ENCODE measurements at places on chromosomes 16 and 17.

DNA sequence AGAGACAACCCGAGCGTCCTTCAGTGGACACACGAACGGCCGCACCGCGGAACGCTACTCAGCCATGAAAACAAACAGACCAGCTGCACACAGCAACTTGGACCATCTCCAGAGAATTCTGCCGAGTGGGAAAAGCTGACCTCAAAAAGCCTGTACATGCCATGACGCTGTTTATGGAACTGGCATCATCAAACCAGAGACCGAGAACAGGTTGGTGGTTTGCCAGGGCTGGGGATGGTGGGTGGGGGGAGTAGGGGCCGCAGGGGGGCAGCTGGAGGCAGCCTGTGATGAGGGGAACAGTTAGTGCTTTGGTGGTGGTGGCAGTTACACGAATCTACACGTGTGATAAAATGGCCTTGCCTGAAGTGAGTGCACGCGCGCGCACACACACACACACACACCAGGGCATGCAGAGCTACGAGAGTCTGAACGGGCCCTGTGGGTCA, 169.8 kb downstream of the LAT start:
- DNase-seq, result no peak

- no peak for DNase-seq
These were observed 52.3 kb downstream of the CYB5D2 start for GRCh38 chr17:4195306-4195705.

GRCh38 chr17:44850612-44851011, 2.9 kb downstream of the HIGD1B start:
- DNase-seq, result no peak

DNA sequence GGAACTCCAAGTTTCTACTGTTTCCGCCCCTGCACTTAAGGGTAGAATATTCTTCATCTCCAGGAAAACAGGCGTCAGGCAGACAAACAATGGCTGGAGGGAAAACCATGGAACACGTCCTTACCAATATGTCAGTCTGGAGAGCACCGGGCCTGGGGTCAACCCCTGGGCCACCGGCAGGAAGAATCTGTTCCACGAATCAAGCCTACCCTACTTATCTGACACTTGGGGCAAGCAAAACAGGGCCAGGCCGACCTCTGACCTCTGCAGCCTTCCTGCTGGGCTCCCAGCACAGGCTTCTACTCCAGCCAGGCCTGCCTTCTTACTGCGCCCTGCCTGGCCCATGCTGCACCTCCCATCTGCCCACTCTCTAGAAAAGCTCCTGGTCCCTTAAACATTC, 10.1 kb downstream of the VAC14 start:
- DNase-seq, result no peak

DNA sequence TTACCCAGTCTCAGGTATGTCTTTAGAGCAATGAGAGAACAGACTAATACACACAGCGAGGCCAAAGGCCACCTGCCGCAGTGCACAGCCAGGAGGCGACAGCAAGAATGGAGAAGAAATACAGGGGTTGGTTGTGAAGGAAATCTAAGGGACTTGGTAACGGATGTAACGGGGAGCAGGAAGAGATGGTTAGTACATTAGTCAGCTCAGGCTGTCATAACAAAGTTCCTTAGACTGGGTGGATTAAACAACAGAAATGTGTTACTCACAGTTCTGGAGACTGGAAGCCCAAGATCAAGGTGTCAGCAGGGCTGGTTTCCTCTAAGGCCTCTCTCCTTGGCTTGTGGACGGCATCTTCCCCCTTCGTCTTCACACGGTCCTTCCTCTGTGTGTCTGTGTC, 47.1 kb downstream of the TVP23C start:
- no peak for DNase-seq

DNA sequence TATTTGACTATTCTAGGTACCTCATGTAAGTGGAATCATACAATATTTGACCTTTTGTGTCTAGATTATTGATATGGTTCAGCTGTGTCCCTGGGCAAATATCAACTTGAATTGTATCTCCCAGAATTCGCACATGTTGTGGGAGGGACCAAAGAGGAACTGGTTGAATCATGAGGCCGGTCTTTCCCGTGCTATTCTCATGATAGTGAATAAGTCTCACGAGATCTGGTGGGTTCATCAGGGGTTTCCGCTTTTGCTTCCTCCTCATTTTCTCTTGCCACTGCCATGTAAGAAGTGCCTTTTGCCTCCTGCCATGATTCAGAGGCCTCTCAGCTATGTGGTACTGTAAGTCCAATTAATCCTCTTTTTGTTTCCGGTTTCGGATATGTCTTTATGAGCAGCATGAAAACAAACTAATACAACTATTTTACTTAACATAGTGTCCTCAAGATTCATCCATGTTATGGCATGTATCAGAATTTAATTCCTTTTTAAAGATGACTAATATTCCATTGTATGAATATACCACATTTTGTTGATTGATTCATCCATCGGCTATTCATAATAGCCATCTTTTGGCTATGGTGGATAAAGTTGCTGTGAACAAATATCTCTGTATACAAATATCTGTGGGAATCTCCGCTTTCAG, 129.1 kb downstream of the FTO start:
- no peak for DNase-seq

DNA sequence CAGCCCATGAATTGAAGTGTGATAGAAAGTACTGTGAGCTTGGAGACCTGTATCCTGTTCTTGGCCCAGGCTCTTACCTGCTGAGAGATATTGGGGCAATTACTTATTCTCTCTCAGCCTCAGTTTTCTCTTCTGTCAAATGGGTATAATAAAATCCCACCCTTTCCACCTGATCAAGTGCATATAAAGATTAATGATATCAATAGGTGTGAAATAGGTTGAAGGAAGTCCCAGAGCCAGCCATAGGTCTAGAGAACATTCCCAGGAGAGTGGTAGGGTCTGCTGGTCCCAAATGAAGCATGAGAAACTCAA, 81.2 kb downstream of the GNAO1 start:
- DNase-seq, result no peak

DNA sequence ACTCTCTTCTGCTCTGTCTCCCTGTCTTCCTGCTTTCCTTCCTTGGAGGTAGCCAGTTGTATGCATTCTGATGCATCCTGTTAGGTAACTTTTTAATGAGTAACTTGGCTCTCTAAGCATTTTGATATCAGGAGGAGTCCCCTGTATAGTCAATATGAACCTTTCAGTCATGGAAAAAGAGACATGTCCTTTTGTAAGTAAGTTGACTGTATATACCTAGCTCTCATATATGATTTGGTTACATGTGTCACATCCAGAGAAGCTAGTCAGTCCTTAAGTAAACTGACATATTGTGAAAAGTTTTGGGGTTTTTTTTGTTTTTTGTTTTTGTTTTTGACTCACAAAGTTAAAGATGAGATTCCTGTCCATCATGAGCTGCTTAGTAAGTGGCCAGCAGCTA, 18.8 kb downstream of the UTP18 start:
- DNase-seq, result no peak

DNA sequence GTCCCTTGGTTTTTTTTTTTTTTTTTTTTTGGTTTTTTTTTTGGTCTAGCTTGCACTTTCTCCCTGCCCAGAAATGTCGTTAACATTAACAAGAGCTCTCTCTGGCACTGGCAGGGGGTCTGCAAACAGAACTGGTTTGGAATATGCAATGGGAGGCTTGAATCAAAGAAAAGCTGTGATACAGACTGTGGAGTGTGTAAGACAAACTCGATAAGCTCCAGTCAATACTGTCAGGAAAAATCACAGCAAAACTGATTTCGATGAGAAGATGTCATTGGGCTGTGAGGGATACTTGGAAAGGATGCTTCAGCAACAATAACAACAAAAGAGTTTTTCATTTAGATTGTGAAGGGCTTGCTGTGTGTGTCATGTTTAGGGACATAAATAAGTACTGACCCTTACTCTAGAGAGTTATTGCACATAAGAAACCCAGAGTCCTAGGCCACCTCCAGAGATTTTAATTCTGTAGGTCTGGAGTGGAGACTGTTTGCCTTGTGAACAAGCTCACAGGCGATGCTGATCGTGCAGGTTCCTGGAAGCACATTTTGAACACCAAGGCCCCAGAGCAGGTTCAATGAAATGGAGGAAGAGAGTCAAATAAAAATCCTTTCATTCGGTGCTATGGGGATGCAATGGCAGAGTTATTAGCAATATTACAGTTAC, 470.7 kb upstream of the RBFOX1 start:
- DNase-seq, result no peak

- no peak for DNase-seq
These were observed 413.4 kb downstream of the SOX9 start for GRCh38 chr17:72534265-72534664.

DNA sequence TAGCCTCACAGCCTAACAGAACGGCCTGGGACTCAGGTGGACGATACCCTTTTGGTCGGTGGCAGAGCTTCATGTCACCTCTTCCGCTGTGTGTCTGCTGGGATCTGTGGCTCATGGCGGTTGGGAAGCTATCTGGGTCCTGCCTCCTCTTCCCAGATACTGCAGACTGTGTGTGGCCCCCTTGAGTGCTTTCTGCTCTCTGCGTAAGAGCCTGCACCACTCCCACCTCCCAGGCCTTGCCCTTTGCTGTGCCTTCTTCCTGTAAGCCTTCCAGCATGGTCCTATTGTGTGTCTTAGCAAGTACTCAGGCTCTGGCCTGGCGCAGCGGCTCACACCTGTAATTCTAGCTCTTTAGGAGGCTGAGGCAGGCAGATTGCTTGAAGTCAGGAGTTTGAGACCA, 17.5 kb upstream of the ADCY7 start:
- DNase-seq, result no peak

GRCh38 chr16:82756283-82756599, 129.5 kb downstream of the CDH13 start:
- no peak for DNase-seq

- no peak for DNase-seq
These were observed 1.3 kb downstream of the CIITA start for GRCh38 chr16:10878328-10878643.

DNA sequence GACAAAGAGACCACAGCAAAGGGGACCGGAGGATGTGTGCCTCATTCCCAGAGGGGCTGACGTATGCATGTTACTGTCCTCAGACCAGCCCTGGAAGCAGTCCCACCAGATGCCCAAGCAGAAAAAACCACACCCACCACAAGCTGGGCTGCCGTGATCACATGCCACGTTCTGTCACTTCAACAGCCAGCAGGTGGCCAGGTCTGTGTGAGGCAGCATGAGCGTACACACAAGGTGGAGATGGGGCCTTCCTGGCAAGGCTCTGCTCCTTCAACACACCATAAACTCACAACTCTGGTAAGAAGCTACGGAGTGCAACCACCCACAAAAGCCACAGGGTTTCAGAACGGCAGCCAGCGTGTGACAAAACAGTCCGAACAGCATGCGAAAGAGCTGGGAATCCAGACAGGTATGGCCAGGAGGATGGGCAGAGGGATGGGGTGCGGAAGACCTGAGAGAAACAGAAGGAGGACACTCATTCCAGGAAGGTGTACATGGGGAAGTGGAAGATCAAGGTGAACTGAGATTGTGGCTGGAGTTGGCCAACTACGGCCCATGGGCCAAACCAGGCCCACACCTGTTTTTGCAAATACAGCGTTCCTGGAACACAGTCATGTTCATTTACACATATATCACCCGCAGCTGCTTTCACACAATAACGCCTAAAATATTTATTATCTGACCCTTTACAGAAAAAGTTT, 27.9 kb downstream of the MBTPS1 start:
- DNase-seq, result peak; percentile 73

DNA sequence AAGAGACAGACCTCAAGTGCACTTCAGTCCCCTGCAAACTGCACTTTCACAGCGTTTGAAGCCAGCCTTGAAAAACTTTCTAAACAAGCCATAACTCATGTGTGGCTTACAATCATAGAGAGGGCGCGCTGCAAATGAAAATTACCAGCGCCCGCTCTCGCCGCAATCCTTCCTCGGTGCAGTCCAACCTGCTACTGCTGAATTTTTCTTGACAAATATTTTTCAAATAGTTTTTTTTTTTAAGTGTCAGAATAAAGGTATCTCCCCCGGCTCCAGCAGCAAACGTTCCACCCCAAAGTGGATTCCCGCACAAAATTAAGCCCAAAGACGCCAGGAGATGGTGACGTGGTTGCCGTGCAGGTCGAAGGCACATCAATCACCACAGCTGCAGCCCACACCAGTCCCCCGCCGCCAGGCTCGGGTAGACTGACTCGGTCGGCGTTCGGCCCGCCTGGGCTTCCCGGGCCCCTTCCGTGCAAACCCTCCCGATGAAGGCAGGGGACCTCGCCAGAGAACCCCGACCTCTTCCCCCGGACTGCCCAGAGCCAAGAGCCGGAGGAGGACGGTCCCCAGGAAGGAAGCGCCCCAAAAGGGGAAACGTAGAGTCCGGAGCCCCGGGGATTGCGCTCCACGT, 630 bp downstream of the GRB2 start:
- DNase-seq, result peak; percentile 53

- no peak for DNase-seq
These were observed 36.7 kb downstream of the SNX11 start for GRCh38 chr17:48144231-48144630.

- DNase-seq, result peak; percentile 7
These were observed 208.3 kb upstream of the SALL1 start for GRCh38 chr16:51359141-51359955.

- DNase-seq, result no peak
These were observed 47.3 kb downstream of the ZCCHC14 start for GRCh38 chr16:87445486-87445885.

GRCh38 chr17:67520916-67521774, 144.1 kb downstream of the PITPNC1 start:
- no peak for DNase-seq

GRCh38 chr16:47250983-47251382, 107.2 kb upstream of the NETO2 start:
- DNase-seq, result no peak

DNA sequence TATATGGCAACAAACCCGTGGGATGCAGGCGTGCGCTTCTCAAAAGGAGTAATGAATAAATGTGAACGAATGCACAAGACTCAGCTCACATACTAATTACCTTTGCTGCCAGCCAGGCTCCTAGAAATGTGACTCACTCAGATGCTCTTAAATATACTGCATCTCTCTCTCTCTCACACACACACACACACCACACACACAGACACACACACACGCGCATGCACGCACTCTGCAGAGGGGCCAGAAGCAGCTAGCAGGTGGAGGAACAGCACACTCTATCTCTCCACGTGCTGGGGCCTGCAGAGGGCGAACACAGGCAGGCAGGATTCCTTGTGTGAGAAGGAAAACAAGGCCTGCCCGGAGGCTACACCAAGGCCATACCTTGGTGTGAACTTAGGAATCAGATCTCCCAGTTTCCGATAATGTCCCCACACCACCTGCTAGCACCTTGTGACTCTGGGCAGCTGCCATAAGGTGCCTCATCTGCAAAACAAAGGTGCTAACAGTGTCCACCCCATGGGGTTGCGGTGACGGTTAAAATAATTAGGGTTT, 5.3 kb downstream of the GPRC5B start:
- DNase-seq, result no peak
